Activated T-helper 1 cell treated with Interleukin-2 at 50 U/mL for 16 hours (primary cell): ENCODE measurements at places on chromosomes 3 and 15.

GRCh38 chr3:194824701-194825111 is 139.0 kb downstream of the FAM43A start:
- no peak for DNase-seq

- DNase-seq = no peak
Observed at GRCh38 chr15:82803793-82804574, 1.9 kb downstream of the FSD2 start.

GRCh38 chr15:72404356-72404755 is 6.3 kb downstream of the TMEM202 start:
- DNase-seq = no peak

DNA sequence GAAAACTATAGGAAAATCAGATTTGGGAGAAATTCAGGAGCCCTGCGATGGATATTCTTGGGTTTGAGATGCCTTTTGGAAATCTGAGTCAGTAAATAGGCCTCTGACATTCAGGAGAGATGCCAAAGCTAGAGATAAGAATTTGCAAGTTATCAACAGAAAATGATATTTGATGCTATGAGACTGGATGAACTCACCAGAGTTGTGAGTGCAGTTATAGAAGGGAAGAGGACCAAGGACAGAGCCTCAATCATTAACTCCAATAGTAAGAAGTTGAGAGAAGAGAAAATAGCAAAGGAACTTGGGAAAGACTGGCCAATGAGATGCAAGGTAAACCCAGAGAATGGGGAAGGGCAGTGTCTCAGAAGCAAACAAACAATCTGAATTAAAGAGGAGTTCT is 7.9 kb upstream of the ANO10 start:
- no peak for DNase-seq

DNA sequence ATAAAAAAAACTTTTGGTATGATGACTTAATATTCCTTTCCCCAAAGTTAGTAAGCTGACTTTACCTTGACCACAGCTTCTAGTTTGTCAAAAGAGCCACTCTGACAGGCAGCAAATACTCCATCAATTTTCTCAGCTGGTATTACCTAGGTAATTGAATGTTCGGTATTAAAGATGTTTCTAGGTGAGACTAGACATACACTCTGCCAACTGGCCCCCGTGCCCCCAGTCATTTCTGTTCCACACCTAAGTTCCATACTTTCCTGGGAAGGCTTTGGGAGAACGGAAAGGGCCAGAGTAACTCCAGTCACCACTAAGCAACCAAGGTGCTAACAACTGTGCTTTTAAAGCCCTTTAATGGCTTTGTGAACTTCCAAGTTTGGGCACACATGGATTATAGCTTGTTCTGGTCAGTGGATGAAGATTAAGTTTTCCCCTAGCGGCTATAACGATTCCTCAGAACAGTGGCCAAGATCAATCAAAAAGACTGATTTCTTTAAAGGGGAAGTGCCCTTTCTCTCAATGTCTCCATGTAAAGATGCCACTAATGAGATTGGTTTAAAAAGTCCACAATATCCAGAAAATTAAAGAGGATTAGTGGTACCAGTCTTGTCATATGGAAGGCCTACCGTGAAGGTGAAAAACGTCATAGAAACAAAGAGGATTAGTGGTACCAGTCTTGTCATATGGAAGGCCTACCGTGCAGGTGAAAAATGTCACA is 7.0 kb downstream of the EIF4A2 start:
- DNase-seq = no peak

DNA sequence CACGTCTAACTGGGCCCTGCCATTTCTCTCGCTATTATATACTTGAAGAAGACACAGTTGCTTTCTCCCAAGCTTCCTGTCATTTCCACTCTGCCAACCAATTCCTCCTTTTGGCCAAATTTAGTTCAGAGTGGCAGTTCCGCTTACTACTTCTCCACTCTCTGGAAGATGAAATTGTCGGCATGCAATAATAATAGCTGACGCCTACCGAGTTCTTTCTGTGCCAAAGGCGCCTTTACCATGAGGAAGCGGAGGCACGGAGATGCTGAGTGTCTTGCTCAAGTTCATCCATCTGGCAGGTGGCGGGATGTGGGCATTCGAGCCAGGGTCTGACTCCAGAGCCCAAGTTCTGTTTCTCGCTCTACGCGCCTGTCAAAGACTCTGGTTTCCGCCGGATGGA is 14.6 kb upstream of the NRROS start:
- no peak for DNase-seq

- no peak for DNase-seq
Observed at GRCh38 chr15:90837094-90837493, 31.3 kb upstream of the FURIN start.

GRCh38 chr3:98914210-98915080 is 12.9 kb upstream of the DCBLD2 start:
- DNase-seq = no peak

DNA sequence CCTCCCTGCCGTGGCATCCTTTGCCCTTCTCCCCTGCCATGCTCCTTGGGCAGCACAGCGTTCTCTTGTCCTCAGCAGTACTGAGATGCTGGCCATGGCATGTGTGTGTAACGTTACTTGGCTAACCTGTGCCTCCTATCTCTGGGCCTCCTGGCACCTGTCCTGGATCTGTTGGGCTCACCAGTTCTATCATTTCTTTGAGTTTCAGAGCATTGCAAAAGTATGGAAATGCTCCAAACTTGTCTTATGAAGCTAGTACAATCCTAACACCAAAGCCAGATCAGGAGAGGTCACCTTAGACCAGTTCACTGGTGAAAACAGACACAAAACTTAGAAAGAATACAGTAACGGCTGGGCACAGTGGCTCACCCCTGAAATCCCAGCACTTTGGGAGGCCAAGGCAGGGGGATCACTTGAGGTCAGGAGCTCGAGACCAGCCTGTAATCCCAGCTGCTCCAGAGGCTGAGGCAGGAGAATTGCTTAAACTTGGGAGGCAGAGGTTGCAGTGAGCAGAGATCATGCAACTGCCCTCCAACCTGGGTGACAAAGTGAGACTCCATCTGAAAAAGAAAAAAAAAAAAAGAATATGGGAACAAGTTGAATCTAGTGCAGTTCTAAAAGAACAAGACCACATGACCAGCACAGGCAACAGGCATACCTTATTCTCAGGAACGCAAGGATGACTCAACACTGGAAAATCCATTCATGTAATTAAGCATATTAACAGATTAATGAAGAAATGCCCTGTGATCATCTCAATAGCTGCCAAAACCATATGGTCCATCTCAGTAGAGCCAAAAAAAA is 62.4 kb upstream of the TRPM1 start:
- no peak for DNase-seq

- DNase-seq = no peak
Observed at GRCh38 chr15:69067296-69067695, 52.8 kb downstream of the NOX5 start.

- no peak for DNase-seq
Observed at GRCh38 chr3:81695302-81695701, 66.1 kb downstream of the GBE1 start.

GRCh38 chr15:52495125-52495524 is 33.6 kb downstream of the MYO5A start:
- no peak for DNase-seq

DNA sequence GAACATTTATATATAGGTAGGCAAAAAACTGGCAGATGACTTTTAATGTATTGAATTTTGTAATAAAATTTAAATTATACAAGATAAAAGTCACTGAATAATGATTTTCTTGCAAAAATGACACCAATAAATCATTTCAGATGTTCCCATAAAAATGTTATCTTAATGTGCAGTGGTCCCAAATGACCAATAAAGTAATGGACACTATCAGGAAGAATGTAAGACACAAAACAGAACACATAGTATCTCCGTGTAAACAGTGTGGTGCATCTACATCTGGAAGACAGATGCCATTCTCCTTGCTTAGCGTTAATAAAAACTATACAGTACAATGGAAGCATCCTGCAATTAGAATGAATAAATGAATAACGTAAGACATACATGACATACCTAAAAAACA is 41.5 kb downstream of the FGF7 start:
- DNase-seq = no peak

GRCh38 chr15:45138814-45139765 is 9.3 kb downstream of the DUOX1 start:
- DNase-seq = no peak

DNA sequence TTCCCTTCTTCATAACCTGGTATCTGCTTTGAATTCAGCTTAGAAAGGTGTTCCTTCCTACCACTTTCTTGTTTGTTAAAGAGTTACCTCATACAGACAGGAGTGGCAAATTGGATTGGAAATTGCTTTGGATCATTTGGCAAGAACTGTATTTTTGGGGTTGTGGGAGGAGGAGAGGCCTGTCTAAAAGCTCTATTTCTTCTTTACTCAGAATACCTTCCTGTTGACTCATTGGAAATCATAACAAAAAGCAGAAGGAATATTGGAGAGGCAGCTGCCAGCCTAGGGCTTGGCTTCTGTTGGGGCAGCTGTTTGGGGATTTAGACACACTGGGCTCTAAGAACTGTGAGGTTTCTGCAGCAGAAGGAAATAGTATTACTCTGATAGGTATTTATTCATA is 14.2 kb downstream of the IQGAP1 start:
- DNase-seq = no peak

GRCh38 chr3:21750831-21751391 is at the start of gene ZNF385D:
TSS of gene ZNF385D (minus strand) at chr3:21751210. CDS start at chr3:21750916, 294 bp downstream.
- DNase-seq = no peak

GRCh38 chr15:79689030-79689429 is 207.8 kb downstream of the MTHFS start:
- DNase-seq = no peak

DNA sequence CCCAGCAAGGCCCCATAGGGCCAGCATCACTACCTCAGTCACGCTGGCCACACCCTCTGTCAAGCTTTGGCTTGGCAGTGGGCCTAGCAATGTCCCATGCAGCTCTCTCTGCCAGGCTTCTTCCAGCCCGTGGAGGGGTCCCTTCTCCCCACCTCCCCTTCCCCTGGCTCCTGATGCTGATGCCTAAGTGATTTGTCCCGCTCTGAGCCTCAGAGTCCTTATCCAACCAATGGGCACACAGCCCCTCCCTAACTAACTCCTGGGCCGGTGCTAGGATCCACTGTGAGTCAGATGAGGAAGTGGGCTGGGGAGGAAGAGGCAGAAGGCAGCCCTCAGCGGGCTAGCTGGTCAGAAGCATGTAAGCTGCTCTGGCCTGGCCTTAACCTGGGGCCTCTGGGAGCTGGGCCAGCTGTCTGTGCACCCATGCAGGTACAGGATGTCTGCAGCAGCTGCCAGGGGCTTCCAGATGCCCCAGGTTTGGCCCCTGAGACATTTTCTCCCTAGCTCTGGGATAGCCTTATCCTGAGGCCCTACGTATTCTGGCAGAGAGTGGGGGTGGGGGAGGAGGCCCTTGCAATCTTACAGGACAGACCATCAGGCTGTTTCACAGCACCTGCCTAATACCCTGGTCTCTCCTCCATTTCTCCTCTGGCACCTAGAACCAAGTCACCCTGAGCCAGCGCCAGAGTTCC is 740 bp upstream of the ZBTB47 start:
- DNase-seq = no peak

- DNase-seq = no peak
Observed at GRCh38 chr15:62219799-62220198, 54.7 kb upstream of the C2CD4B start.

GRCh38 chr3:102258666-102259227 is 176.1 kb upstream of the ZPLD1 start:
- no peak for DNase-seq

GRCh38 chr3:49940667-49941249 is 808 bp downstream of the RBM6 start:
- DNase-seq = no peak

GRCh38 chr15:85875756-85876155 is 81.0 kb upstream of the KLHL25 start:
- no peak for DNase-seq

DNA sequence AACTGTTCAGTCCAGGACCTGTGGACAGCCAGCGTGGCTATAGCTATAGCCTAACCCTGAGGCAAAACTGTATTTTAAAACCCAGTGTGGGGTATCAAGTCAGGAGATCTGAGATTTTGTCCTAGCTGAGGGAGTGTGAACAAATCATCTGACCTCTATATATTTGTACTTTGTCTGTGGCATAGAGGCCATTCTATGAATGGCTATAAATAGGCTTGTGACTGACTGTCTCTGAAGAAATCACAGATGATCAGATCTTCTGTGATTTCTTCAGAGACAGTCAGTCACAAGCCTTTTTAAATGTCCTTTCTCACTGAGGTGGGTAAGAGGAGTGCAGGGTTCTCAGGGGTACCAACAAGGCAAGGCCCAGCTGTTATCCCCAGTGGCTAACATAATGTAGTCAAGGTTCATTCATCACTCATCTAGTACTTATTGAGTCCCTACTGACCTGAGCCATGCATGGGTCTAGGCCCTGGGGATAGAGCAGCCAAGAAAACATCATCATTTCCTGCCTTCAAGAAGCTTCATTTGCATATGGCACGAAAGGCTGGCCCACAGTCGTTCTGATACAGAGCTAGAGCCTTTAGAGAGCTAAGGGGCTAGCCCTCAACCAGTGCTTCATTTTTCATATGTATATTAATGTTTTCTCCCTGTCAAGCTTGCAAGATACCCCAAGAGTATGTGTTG is 53.3 kb downstream of the TIPARP start:
- no peak for DNase-seq

GRCh38 chr3:64773137-64773536 is 85.3 kb upstream of the ADAMTS9 start:
- DNase-seq = no peak

DNA sequence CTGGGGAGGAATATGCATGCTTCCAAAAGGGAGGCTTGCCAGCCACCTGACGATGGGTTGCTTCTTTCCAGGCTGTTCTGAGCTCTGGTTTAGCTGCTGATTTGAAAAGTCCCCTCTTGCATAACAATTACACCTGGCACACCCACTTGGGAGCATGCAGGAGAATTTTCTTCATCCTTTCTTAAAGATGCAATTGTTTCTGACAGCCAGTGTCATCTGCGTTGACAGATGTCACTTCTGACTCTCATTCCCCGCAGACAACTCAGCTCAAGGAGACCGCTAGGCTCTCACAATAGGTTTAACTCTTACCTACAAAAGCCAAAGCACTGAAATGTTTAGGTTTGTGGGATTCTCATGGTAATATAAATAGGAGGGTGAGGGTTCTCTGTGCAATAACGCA is 185.6 kb upstream of the SYNPR start:
- no peak for DNase-seq

GRCh38 chr3:144809380-144809779 is 837.8 kb downstream of the DIPK2A start:
- DNase-seq = no peak

DNA sequence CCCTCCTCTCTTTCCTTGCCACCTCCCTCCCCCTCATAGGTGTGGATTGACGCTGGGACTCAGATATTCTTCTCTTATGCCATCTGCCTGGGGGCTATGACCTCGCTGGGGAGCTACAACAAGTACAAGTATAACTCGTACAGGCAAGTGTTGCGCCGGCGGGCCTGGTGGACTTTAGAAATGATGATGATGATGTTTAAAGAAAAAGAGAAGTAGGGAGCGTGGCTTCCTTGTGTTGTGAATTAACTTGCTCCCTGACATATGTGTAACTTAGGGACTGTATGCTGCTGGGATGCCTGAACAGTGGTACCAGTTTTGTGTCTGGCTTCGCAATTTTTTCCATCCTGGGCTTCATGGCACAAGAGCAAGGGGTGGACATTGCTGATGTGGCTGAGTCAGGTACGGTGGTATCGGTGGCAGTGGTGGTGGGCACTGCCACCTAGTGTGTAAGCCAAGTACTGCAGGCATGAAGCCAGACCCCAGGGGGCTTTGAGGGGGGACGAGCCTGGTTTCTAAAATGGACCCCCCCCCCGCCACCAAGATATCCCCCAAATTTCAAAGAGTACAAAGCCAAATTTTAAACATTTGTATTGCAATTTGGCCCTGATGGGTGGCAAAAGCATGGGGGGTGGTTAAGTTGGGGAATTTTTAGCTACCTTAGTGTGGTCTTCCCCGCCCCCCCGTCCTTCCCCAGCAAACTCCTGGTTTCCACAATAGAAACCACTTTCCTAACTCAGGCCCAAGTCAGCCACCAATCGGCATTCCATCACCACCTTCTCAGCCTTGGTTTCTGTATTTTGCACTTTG is 65.6 kb downstream of the SLC6A6 start:
- peak; percentile 13 for DNase-seq
